Endothelial cell of coronary artery (primary cell): ENCODE measurements at places on chromosomes 12 and 14. TPM values are rescaled to one million over a fixed set of nuclear protein-coding genes. Genes with fewer than 3 reads are reported as not detected.

OR4K15 gene
- total RNA-seq: not detected in 2 replicates

FOXM1 gene
- 5.3 and 6.2 TPM in 2 replicates for total RNA-seq

PLEKHG7 gene
- not detected in 2 replicates for total RNA-seq

HOXC10 gene
- total RNA-seq: not detected in 2 replicates
